ENCODE measurements at places on chromosomes 2 and 18.
A peak's percentile ranks its signal among the peaks of the same experiment; 100 is the strongest.

DNA sequence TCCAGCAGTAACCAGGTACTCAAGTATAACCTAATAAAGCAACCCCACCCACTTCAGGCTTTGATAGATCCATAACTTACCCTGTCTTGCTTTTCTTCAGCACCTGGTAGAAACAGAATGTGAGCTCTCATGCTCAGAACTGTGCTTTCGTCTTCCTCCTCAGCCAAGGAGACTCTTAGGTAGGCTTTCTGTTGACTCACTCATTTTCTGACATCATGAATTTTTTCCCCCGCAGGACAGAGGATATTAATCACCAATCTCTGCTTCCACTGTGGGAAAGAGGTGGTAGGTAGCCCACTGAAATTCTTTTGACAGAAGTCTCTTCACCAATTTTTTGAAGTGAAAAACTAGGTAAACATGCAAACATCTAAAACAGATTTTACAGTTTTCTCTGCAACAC is 241.2 kb upstream of the KCNJ3 start:
- DNase-seq, result no peak

DNA sequence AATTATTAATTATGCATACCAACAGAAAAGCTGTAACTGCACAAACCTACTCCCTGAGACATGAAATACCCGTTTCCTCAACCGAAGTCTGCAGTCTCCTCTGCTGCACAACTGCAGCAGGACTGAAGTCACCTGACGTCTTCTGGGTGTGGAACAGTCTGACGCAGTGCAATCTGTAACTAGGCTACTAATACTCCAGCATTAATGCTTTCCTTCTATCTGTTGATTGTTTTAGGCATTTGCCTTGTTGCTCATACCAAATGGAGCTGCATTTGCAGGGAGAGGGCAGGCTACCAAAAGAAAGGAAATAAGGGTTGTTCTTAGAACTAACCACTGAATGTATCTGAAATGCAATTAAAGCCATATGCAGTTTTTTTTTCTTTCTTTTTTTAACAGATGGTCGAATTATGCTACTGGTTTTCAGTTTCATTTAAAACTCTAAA is 40.1 kb downstream of the RTN4 start:
- DNase-seq, result peak; percentile 16

- DNase-seq, result no peak
Observed at GRCh38 chr2:4549666-4550210, 846.4 kb downstream of the DCDC2C start.

- DNase-seq, result no peak
Observed at GRCh38 chr2:171136024-171136423, 24.7 kb downstream of the TLK1 start.

GRCh38 chr18:74482697-74483096 is 13.5 kb upstream of the CNDP2 start:
- DNase-seq, result no peak

DNA sequence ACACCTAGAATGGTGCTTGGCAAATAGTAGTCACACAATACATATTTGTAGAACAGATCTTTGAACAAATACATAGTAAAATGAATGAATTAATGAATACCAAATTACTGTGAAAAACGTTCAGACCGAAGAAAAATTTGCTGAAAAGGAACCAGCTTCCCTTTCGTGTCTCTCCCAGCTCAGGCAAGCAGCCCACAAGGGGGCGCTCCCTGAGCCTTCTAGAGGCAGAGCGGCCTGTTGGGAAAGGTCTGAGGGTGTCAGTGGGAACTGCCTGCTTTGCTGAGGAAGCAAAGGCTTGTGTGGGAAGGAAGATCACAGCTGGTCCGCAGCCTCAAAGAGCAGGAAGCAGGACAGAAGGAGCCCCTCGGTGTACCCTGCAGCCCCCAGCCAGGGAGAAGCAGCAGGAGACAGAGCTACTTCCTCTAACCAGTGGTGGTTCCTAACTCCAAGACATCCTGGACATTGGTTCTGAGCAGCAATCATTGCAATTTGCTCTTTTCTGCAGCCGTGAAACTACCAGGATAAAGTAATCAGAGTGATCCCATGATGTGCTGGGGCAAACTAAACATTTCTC is 231.1 kb downstream of the ANKRD30B start:
- DNase-seq, result no peak

GRCh38 chr2:208371634-208371935 is 35.0 kb upstream of the PTH2R start:
- DNase-seq, result no peak

DNA sequence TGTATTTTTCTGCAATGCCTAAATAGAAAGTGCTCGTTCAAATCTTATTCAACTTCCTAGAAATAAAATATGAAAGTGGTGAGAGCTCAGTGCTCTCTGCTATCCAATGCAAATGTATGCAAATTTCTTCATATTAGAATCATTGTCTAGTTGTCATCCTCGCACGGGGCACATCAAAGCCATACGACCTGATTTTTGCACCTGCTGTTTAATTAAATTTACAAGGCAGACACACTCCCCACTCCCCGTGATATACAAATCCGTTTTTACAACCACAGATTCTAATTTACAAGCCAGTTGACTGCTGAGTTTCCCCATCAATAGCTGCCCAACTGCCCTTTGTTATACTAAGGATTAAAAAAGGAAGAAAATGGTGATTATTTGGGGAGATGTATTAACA is 284.6 kb downstream of the RNF144A start:
- DNase-seq, result no peak

DNA sequence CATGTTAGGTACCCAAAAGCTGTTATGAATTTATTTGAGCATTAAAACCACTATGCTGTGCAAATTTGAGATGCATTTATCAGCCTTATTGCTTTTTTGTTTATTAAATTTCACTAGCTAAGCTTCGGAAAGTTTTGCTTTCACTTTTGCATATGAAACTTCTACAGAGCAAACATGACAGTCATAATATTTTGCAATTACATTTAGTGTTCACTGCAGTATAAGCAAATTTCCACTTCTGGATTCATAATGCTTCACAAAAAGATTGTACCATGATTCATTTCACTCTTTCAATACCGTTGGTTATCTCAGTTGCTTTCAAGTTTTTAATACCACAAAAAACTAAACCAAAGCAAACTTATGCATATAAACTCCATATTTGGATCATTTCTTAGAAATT is 228.7 kb upstream of the SLC8A1 start:
- no peak for DNase-seq

DNA sequence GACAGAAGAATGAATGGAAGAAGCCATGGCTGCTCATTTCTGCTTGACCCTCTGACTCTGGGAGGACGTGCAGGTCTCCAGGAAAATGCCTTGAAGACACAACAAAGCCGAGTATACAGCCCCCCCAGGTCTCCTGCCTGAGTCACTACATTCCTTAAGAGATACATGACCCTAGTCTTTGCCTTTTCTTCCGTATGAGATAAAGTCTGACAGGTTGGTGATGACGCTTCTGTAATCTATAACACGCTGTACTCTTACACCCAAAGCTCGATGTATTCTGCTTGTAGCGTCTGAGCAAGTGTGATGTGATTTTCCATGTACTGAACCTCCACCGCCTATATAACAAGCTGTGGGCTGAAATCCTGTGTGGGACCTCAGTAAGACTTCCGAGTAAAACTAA is 77.3 kb downstream of the KCTD1 start:
- no peak for DNase-seq

DNA sequence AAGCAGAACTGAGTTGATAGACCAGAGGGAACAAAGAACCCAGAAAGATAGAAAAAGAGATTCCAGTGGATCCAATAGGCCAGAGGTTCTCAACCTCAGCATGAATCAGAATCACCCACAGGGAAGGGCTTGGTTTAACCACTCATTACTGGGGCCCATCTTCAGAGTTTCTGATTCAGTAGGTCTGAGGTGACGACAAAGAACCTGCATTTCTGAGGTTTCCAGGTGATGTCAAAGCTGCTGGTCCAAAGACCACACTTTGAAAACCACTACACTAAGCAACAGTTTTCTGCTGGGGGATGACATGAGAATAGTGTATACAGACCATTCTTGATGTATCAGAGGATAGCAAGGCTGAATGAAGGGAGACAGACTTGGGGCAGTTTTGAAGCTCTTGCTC is 296.9 kb upstream of the STON1 start:
- DNase-seq, result no peak

DNA sequence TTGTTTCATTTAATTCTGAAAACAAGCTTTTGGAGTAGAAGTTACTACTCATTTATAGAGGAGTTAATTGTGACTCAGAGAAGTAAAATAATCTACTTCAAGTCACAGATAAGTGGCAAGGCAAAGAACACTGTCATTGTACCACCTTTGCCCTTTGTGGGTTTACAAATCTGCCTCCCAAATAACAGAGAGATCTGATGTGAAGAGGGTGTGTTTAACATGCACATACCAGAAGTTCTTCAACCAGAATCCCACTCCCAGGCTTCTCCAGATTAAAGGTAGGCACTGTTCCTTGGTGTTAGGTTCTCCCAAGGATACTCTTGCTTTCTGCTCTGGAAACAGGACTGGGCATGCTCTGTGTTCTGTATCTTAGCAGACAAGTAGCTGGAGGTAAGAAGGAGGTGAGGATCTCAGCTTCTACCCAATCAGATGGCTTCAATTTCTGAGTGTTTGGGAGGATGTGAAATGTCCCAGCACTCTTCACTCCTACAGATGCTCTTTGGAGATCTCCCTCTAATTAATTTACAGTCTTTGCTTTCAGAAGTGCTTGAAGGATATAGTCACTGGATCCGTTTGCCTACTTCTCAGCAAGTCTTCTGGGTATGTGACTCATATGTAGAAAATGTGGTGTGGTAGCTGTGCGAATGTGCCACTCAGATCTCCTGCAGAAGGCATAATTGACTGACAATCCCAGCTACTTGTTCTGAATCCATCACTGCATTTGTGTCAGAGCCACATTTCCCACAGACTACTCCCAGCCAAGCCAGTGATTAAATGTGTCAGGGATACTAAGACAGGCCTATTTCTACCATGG is 111.1 kb downstream of the KLHL14 start:
- no peak for DNase-seq

DNA sequence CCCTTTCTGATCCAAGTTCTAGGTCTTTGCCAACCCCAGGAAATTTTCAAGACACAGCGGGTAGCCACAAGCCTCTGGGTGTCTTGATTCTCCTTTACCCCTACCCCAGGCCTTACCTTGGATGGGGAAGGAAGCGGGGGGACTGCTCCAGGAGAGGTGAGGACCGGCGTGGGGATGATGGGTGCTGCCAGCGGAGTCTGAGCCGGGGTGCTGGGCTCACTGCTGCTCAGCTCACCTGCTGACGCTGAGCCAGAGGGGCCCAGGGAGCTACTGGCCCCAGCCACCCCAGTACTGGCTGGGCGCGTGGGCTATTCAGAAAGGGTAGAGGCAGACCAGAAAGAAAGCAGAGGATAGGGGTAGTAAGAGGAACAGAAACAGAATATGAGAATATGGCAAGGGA is 8.7 kb downstream of the DCTN1 start:
- no peak for DNase-seq

- no peak for DNase-seq
Observed at GRCh38 chr2:16225071-16225470, 284.7 kb downstream of the MYCN start.

GRCh38 chr2:14632133-14632936 is at the start of gene LRATD1:
Gene LRATD1 (plus strand): TSS chr2:14632717. CDS start chr2:14633980, 1,263 bp downstream.
- DNase-seq, result no peak

- no peak for DNase-seq
Observed at GRCh38 chr2:6301426-6301825, 564.3 kb downstream of the CMPK2 start.

GRCh38 chr2:219331560-219332213 is 857 bp downstream of the RESP18 start:
- no peak for DNase-seq

DNA sequence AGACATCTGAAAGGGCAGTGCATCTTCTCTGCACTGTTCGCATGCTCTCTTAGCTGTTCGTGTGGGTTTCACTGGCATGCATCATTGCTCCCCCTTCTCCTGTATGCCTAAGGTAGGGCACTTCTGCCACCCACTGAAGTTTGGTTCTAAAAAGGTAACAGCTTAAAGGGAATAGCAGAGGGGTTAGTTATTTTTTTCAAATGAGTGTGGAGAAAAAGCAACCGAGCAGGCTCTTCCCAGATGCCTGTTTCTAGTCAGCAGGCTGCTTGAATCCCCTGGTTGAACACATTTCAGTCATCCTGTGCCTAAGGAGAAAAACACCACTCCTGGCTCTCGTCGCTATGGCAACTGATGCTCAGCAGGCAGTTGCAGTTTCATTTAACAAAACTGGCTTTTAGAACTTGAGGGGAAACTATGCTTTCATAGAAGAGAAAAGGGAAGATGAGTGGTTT is 69.8 kb upstream of the GALNT3 start:
- DNase-seq, result no peak

GRCh38 chr2:158651358-158652057 is 143.6 kb upstream of the DAPL1 start:
- no peak for DNase-seq

GRCh38 chr2:218257390-218257981 is 3.3 kb upstream of the GPBAR1 start:
- DNase-seq, result peak; percentile 55

- DNase-seq, result no peak
Observed at GRCh38 chr2:18927525-18928232, 338.3 kb upstream of the NT5C1B start.

DNA sequence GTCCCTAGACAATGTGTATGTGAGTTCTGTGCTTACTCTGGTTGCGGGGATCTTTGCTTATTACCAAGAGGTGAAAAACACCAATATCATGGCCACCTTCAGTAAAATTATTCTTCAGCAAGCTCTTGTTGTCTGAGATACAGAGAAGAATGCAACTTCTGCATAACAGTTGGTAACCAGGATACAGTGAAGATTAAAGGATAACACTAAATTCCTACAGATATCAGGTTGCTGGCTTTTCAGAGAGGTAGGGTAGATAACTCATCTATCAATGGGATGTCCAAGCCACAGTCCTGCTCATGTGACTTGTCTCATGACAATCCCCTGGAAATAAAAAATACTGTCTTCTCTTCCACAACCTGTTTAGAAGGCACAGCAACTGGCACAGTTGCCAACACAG is 308.5 kb downstream of the TNS1 start:
- DNase-seq, result no peak

DNA sequence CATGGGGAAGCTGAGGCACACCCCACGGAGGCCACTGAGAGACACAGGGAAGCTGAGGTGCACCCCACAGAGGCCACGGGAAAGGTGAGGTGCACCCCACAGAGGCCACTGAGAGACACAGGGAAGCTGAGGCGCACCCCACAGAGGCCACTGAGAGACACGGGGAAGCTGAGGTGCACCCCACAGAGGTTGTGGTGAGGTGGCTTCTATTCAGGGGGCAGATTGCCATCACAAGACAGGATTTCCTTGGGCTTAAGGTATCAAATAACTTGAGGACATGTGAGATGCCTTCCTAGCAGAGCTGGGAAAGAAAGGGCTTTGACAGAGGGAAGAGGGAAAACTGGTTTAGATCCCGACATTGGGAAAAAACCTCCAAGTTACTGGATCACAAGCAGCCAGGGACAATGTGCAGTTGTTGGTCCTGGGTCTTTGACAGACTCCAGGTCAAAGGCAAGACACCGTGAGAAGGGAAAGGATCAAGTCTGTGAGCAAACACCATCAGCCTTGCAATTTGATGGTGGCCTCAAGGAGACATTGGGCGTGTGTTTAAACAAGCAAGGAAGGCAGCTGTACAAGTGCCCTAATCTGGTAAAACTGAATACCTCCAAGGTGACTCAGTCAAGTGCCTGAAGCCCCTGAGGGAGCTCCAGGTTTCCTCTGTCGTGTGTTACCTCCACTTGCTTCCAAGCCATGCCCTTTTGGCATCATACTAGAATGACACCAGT is 133.2 kb upstream of the EPAS1 start:
- no peak for DNase-seq
